KG1 (cell line): ENCODE measurements at places on chromosomes 11 and 22.

- DNase-seq: no peak
Observed at GRCh38 chr11:19729141-19729540, 16.5 kb downstream of the NAV2 start.

GRCh38 chr11:82105331-82105998, 628.2 kb downstream of the FAM181B start:
- DNase-seq: no peak

DNA sequence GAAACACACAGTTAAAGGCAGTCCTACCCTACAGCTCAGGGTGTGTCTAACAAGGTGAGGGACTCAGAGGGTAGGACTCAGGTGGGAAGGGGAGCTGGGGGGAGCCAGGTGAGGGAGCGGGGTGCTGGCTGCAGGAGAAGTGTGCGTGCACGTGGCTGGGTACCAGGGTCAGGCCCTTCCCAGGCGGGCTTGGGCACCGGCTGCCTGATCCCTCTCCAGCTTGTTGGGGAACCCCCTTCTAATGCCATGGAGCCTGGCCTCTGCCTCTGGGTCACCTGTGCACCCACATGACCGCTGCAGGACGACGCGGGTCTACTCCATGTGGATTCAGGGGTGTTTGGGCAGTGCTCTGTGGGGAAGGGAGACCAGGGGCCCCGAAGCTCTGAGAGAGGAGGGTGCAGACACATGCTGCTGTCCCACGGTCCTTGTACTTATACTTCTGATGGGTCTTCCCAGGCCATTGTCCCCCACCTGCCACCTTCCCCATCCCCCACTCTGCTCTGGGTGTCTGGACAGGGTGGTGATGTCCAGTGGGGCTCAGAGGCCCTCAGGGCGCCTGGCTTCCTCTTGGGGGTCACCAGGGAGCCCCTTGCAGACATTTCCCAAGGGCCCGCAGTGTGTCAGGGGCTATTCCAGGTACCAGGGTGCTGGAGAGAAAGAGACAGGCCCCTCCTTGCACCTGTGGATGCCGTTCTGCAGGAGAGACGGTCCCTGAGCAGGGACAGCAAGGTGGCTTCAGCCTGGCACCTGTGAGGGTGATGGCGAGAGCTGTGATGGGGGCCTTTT, 10.4 kb upstream of the MRGPRD start:
- DNase-seq: no peak

DNA sequence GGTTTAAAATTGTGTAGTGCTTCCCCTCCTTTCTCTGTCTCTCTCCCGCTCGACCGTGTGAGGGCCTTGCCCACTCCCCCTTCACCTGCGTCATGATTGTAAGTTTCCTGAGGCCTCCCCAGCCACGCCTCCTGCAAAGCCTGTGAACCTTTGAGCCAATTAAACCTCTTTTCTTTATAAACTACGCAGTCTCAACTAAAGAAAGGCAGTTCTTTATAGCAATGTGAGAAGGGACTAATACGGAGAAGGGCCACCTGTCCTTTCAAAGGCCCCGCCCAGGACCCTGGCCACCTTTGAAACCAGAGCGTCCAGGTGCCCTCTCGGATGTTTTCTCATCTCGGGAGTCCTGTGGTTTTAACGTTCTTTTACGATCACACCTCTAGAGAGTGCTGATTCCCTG, 741.5 kb downstream of the BRD1 start:
- DNase-seq: no peak

DNA sequence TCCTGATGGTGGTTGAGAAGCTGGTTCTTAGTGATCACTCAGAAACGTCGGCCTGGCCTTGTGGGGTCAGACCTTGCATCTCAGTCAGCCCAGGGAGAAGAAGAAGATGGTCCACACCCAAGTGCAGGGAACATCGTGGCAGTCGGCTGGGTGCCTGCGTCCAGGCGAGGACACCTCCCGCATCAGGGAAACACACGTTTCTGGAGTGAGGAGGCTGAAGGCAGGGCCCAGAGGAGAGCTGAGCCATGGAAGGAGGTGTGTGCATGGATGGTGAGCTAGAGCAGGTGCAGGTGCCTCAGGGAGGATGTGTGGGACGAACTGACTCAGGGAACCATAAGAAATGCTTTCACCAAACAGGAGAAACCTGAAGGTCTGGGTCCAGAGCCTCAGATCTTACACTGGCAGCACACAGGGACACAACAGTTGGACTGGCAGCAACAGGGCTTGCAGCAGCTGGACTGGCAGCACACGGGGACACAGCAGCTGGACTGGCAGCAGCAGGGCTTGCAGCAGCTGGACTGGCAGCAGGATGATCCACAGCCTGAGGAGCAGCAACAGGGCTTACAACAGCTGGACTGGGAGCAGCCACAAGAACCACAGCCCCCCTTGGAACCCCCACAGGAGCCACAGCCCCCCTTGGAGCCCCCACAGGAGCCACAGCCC, 632 bp downstream of the KRTAP5-2 start:
- no peak for DNase-seq

DNA sequence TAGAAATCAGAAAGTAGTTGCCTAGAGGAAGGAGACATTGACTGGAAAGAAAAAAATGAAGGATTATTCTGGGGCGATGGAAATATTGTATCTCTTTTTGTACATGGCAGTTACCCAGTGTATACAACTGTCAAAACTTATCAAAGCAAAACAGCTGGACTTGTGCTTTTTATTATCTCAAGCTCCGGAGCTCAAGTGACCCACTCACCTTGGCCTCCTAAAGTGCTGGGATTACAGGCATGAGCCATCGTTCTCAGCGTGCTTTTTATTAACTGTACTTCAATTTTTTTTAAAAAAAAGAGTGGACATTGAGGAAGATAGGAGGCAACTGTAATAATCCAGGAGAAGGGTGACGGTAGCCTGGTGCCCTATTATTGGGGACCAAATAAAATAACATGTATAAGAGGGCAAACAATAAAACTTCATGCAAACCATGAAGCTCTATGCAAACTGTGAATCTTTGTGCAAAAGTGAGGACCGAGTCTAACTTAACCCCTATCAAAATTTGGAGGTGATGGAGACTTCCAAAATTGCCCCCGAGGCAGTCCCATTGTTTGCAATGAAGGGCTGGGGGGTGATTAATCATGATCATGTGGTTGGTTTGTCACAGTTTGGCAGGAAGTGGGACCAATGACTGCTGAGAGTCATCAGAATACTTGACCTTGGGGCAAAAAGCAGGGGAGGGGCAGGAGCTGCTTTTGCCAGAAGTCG, 23.5 kb downstream of the FZD4 start:
- no peak for DNase-seq

GRCh38 chr22:17675584-17675983, 37.0 kb downstream of the BCL2L13 start:
- no peak for DNase-seq

DNA sequence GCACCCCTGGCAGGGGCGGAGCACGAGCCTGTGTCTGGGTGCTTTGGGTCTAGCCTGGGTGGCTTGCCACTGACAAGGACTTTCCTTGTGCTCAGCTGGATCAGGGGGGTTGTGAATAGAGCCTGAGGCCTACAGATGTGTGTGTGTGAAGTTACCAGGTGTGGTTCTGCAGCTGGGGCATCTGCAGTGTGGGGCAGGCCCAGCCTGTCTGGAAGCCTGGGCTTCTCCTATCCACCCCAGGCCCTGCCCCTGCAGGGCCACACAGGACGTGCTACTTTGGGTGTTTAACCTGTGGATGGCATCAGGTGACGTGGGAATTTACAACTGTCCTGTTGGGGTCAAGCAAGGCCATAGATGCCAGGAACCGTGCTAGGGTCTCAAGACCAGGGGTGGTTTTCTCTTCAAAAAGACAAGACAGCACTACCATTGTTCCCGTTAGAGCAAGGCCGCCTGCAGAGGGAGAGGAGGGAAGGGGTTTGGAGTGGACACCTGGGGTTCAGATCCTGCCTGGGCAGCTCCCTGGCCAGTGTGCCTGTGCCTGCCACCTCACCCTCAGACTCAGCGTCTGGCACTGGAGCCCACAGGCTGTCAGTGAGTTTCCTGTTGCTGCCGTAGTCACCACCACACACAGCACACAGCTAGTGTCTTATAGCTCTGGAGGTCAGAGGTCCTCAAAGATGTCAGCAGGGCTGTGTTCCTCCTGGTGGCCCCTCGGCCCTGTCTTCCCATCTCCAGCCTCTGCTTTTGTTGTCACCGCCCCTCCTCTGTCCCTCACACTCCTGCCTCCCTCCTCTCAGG, 31.6 kb downstream of the CTTN start:
- DNase-seq: no peak

DNA sequence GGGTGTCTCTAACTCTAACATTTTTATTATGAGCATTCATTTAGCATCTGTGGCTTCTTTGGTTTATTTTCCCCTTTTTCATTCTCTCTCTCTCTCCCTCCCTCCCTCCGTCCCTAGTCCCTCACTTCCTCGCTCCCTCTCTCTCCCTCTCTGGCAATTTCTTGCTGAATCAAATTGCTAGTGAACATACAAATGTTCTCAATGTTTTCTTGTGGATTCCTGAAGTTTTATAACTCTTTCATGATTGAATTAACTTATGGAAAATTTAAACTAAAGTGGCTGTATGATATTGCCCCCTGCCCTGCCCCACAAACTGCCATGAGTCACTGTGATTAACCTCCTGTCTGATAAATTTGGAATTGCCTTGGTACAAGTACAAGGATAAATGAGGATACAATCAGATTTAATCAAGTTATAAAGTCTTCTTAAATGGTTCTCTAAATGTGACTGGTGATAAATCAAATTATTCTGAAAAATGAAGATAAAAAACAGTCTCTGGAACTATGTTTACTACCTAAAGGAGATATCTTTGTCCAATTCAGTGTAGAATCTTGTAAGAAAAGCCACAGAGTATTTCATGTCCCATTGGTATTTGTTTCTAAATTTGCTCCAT, 143.0 kb upstream of the PDGFD start:
- no peak for DNase-seq

DNA sequence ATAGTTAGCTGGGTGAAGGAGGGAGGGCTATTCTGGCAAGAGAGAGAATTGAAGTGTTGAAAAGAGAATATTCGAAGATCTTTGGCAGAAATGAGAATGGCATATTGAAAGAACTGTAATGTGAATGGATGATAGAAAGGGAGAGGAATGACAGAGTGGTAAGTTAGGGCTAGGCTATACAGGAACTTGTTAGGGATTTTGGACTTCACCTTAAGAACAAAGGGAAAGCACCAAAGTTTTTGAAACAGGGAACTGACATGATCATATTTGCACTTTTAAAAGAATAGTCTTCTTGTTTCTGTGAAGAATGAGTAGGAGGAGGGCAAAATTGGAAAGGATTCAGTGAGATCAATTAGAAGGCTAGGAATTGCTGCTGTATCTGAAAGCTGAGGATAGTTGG, 119.3 kb downstream of the METTL15 start:
- DNase-seq: no peak

GRCh38 chr11:68014157-68014946, 4.2 kb downstream of the ALDH3B1 start:
- DNase-seq: no peak

- DNase-seq: no peak
Observed at GRCh38 chr11:11657218-11657955, 35.6 kb upstream of the GALNT18 start.

- DNase-seq: no peak
Observed at GRCh38 chr11:130344841-130345240, 30.1 kb upstream of the ZBTB44 start.

GRCh38 chr11:125925247-125925740, 20.6 kb upstream of the VSIG10L2 start:
- DNase-seq: no peak

DNA sequence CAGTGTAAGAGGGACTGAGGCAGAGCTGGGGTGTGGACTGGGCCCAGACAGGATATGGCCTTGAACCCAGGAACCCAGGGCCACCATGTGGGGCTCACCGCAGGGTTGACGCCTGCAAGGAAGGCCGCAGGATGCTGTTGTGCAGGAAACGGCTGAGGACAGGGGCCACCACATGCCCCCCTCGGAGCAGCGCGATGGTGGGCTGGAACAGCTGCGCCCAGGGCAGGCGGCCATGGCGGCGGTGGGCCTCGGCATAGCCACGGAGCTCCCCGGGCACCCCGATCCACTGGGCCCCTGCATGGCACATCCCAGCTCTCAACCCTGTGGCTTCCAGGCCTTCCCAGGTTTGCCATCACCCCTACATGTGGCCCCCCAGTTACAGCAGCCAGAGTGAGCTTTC, 12.2 kb downstream of the GGT5 start:
- no peak for DNase-seq

DNA sequence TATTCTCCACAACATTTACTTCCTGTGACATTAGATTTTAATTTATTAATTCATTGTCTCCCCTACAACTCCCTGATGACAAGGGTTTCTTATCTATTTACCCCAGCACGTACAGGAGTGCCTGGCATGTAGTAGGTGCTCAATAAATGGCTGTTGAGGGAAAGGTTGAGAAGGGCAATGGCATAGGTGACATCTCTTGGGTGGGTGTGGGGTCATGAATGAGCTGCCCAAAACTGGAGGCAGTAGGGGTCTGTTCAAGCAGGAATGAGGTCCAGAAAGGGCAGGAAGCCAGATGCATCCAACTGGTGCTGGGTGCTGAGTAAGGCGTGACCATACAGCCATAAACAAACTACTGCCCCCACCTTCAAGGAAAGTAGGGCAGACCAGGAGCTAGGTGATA, 2.8 kb downstream of the VWCE start:
- DNase-seq: no peak

DNA sequence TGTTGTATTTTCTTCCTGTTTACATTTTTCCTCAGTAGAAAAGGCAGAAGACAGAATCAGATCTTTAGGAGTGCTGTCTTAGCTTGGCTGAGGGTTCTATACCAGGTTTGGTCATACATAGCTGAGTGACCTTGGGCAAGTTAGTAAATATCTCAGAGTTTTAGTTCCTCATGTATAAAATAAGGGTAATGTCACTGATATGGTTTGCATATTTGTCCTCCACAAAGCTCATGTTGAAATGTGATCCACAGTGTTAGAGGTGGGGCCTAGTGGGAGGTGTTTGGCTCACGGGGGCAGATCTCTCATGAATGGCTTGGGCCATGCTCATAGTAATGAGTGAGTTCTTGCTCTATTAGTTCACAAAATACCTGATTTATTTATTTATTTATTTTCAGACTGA, 7.5 kb upstream of the HTR3A start:
- no peak for DNase-seq

- no peak for DNase-seq
Observed at GRCh38 chr11:20036626-20037335, 123.5 kb downstream of the DBX1 start.

DNA sequence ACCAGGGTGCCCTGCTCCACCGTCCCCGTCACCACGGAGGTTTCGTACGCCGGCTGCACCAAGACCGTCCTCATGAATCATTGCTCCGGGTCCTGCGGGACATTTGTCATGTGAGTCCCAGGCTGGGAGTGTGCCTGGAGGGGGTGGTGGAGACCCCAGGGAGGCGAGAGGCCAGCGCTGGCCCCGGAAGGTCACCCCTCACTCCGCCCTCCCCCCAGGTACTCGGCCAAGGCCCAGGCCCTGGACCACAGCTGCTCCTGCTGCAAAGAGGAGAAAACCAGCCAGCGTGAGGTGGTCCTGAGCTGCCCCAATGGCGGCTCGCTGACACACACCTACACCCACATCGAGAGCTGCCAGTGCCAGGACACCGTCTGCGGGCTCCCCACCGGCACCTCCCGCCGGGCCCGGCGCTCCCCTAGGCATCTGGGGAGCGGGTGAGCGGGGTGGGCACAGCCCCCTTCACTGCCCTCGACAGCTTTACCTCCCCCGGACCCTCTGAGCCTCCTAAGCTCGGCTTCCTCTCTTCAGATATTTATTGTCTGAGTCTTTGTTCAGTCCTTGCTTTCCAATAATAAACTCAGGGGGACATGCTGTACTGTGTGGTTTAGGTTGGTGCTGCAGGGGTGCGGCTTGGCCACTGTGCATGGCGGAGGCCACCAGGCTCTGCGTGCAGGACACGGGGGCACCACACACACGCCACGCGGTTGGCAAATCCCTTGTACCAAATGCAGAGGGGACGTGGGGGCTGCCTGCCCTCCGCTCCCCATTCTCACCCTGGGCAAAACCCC, 35.4 kb downstream of the MUC2 start:
- no peak for DNase-seq

- no peak for DNase-seq
Observed at GRCh38 chr11:64372802-64373597, 14.0 kb downstream of the RPS6KA4 start.
